Stimulated activated CD8-positive, alpha-beta memory T cell treated with anti-CD3 and anti-CD28 coated beads, Interleukin-15, amount 100 ng/mL, for 24 hours (primary cell): ENCODE measurements at places on chromosomes 2 and 18.

DNA sequence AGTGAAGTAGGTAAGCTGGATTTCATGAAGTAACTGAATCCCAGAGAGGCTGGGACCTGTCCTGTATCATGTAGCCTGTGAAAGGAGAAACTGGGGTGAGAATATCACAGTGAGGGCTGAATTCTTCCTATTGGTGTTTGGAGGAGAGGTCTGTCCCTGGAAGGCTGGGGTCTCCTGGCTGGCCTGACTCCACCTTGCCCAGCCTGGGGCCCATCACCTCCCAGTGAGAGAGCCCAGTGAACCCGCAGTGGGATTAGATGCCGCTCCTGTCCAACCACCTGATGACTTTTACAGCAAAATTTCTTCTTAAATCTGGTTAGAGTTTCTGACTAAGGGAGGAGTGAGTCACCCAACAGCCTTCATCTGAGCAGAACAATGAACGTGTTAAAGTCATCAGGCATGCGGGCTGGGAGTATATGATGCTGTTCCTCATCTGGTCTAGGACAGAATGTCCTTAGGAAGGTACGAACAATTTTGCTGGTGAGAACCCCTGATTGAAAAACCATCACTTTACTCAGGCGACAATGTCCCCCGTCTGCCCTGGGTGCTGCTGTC lies 152.9 kb downstream of the LPIN1 start:
- DNase-seq = no peak

GRCh38 chr18:64259871-64260270 lies 111.0 kb upstream of the LINC00305 start:
- no peak for DNase-seq

DNA sequence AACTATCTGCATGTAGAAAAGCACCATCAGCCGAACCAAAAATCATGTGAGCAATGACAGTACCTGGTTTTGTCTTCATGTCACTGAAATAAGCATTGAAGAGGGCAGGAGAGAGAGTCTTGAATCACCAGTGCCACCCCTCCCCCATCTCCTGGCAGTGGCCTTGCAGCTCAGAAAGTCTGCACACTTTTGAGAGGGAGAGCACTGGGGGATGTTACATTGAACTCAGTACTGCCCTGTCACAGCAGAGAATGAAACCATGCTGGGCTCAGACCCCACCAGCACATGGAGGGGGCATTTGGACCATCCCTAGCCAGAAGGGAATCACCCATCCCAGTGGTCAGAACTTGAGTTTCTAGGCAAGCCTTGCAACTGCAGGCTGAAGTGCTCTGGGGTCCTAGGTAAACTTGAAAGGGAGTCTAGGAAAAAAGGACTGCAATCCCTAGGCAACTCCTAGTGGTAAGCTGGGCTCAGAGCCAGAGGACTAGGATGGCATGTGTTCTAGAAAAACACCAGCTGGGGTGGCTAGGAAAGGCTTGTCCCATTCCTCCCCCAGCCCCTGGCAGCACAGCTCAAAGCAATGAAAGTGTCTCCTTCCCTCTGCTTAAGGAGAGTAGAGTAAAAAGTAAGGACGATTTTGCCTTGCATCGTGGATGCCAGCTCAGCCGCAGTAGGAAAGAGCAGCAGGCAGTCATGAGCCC lies 259.9 kb upstream of the MYT1L start:
- DNase-seq = no peak

DNA sequence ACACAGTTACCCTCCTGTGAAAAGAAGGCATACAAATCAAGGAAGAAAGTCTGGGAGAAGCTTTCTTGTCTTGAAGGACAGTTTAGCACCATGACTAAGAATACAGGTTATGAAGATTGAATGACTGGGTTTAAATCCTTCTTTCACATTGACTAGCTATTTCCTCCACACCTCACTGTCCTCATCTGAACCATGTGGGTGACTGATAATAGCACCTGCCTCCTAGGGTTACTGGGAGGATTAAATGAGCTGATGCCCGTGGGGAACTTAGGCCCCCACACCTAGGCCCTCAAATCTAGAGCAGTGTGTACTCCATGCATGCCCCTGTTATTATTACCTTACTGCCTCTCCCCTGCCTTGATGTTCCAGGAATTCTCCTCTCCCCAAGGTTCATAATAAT lies 202.9 kb downstream of the FBXO15 start:
- no peak for DNase-seq

GRCh38 chr2:33383855-33384598 lies 92.4 kb upstream of the RASGRP3 start:
- no peak for DNase-seq

DNA sequence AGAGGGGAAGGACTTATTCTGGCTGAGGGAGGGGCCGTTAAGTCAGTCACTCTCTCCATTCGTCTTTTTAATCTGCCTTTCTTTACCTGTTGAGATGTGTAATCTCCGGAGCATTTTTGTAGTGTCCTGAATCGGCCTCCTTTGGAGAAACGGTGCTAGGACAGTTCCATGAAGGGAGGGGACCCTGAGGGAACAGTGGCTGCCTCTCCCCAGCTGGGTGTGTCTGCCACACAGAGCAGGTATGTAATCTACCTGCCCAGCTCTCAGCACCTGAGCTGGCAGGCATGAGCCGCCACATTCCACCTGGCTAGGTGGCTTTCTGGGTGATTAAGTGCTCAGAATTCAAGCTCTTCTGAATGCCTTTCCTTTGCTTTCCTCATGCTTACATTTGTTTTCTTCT lies 131.2 kb downstream of the WDSUB1 start:
- DNase-seq = no peak

GRCh38 chr2:17749753-17750438 lies 3.7 kb downstream of the SMC6 start:
- no peak for DNase-seq

DNA sequence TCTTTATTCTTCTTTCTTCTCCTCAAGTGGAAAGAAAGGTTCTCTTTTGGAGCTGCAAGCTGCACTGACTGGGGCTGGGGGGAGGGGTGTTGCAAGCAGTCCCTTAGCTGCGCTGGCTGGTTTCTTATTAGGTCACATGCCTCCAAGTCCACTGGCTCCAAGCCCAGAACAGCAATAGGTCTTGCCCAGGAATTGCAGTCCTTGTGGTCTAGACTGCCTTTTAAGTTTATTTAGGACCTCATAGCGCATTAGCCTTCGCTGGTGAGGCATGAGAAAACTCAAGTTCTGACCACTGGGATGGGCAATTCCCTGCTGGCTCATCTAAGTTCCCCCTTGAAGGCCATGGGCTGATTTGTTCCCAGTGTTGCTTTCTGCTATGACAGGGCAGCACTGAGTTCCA lies 138.6 kb upstream of the SCN7A start:
- no peak for DNase-seq

GRCh38 chr18:8959551-8960135 lies 142.9 kb upstream of the NDUFV2 start:
- DNase-seq = no peak

GRCh38 chr2:46983065-46983801 lies 67.6 kb upstream of the MCFD2 start:
- DNase-seq = no peak

- DNase-seq = no peak
These were observed 157.6 kb upstream of the NDUFV2 start for GRCh38 chr18:8944871-8945245.

GRCh38 chr2:232634206-232635150 lies 1.1 kb downstream of the EFHD1 start:
- no peak for DNase-seq

GRCh38 chr2:1556286-1556685 lies 143.0 kb downstream of the TPO start:
- no peak for DNase-seq

DNA sequence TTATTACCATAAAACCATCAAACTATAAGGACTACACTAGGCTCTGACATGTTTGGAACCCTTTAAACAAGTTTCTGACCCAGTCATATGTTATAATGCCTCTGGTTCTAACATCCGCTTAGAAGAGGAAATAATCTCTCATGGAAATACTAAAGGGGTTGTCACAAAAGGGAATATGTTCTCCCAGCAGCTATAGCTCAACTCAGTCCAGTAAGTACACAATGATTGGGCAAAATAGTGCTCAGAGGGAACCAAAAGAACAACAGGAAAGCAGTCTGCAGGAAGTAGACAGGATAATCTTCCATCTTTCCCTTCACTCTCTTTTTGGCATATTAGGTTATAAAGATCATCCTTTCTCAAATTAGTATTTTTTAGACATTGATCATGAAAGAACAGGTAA lies 4.3 kb downstream of the SRBD1 start:
- DNase-seq = no peak
